ENCODE measurements at places on chromosomes 6 and 20.
A peak's percentile ranks its signal among the peaks of the same experiment; 100 is the strongest.

GRCh38 chr20:50776122-50776817 lies 18.6 kb upstream of the BCAS4 start:
- no peak for ATAC-seq

GRCh38 chr6:69881322-69882151 lies 15.2 kb downstream of the COL19A1 start:
- peak; percentile 97 for ATAC-seq

- no peak for ATAC-seq
Measured at GRCh38 chr20:50810063-50810462, 15.2 kb downstream of the BCAS4 start.

DNA sequence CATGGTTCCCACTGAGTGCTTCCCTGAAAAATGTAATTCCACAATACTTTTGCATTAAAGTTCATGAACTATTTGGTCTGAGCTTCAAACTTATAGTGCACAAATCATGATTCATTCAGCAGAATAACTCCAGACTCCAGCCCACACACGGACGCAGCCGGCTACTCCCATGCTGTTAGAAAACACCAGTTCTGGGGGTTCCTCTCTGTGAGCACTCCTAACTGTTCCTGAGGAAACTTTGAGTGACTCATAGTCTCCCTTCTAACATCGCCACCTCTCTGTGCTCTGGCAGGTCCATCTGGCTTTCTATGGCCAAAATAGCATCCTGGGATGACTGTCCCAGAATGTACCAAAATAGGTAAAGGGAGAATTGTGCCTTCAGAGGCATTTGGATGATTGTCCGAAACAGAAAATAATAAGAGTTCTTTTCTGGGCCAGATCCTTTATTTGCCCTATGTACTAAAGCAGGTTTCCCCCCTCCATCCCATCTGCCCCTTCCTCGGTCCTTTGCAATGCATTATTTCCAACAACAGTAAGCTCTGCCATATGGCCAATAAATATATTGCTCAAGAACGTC lies 32.3 kb upstream of the LY86 start:
- no peak for ATAC-seq

GRCh38 chr6:72977114-72977513 lies 248.2 kb downstream of the KHDC1L start:
- ATAC-seq: peak; percentile 68

DNA sequence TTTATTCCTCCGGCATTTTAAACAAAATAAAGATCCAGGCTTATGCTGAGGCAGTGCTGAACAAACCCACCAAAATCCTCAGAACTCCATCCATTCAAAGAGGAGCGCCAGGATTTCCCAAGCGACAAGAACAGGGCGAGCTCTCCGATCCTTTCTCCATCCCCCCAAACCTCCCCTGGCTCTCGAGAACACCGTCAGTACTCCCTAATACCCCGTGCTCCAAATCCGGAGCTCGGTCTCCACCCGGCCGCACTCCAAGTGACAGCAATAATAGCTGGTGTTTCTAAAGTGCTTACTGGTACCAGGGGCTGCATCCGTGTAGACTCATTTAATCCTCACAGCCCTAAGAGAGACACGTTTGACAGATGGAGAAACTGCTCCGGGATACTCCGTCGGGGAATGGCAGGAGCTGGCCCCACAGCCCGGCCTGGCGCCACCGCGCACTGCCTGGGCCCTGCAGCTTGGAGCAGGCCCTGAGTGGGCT lies 277.1 kb upstream of the QKI start:
- no peak for ATAC-seq

GRCh38 chr6:2895072-2895471 lies 8.0 kb downstream of the SERPINB9 start:
- ATAC-seq: no peak

Data from stimulated activated memory B cell treated with anti-CD40 and anti-IgM and Interleukin-4, amounts not matched to agents 10 μg/mL and 1 μg/mL and 100 μg/mL, for 72 hours (primary cell).